Fibroblast of mammary gland (primary cell): ENCODE measurements at places on chromosomes 11 and 22.

DNA sequence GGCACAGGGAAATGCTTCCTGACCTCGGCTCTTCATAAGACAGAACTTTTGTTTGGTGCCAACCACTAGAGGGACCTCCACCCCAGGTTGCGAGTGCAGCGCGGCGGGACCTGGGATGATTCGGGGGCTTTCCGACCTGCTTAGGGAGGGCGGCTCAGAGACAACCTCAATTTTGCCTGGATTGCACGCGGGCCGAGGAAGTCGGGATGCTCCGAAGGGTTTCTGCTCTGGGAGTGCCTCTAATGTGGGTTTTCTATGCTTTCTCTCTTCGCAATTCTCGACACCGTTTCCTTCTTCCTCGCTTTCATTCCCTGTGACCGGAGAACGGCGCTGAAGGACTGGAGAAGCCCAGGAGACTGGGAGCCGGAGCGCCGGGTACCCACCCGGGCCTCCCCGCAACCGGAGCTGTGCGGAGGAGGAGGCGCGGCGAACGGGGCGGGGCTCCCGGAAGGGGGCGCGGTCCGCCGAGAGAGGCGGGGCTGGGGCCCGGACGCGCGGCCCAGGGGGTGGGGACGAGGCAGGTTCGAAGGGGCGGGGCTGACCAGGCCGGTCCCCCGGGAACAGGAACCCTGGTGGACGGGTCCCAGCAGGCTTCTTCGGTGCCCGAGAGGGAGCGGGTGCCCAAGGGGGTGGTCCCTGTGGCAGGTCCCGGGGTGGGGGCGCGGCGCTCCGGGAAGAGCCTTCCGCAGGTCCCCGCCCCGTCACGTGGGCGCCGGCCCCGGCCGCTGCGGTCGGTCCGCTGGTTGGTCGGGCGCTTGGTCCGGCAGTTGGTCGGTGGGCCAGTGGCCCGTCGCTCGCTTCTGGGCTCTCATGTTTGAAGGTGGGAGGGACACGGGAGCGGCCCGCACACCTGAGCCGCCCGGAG, at the start of gene PPFIBP2:
PPFIBP2 (plus strand) TSS at position 766 of the 865 bp plus-strand sequence. CDS start 35,477 bp downstream, outside the sequence.
- peak; percentile 62 for DNase-seq

DNA sequence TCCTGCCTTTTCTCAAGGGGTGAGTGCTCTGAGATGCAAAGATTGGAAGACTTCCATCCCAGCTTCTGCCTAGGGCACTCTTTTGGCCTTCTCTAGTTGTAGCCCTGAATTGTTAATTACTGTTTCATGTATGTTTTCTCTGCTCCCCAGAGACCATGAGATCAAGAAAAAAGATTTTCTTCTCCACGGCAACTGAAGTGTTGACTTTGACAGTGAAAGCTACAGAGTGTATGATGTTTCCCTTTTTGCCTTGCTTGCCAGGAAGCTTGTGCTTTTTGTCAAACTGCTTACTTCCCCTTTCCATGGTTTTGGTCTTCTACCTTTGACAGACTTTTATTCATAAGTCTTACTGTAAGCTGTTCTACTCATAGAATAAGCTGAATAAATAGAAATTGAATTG, 23.3 kb upstream of the EIF3D start:
- DNase-seq: no peak

GRCh38 chr11:47399860-47400767, 8.3 kb upstream of the SLC39A13 start:
- no peak for DNase-seq

- no peak for DNase-seq
These were observed 350.8 kb downstream of the BRD1 start for GRCh38 chr22:49476800-49477400.

- DNase-seq: peak; percentile 44
These were observed 881.4 kb upstream of the CHORDC1 start for GRCh38 chr11:91104237-91104636.

DNA sequence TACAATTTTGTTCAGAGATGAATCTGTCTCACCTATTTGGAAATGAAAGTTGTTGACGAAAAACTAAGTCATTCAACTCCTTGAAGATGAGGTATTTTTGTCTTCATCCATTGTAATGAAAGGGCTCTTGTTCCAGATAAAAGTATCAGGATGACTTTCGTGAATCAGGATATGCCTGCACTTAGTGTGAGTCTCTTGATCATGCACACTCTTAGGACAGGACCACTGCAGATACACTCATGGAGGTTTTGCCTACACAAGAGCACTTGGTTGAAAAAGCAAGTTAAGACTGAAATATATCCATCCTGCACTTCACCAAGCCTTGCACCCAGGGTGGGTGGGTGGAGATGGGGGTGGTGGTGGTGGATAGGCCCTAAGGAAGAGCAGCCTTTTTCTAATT, 120.8 kb upstream of the MTMR2 start:
- no peak for DNase-seq

GRCh38 chr11:20078846-20079245, 81.4 kb downstream of the DBX1 start:
- DNase-seq: no peak
